Stimulated activated CD8-positive, alpha-beta memory T cell treated with anti-CD3 and anti-CD28 coated beads, Interleukin-2, amount 100 ng/mL, for 1 hour (primary cell): ENCODE measurements at places on chromosomes 11 and 22.

DNA sequence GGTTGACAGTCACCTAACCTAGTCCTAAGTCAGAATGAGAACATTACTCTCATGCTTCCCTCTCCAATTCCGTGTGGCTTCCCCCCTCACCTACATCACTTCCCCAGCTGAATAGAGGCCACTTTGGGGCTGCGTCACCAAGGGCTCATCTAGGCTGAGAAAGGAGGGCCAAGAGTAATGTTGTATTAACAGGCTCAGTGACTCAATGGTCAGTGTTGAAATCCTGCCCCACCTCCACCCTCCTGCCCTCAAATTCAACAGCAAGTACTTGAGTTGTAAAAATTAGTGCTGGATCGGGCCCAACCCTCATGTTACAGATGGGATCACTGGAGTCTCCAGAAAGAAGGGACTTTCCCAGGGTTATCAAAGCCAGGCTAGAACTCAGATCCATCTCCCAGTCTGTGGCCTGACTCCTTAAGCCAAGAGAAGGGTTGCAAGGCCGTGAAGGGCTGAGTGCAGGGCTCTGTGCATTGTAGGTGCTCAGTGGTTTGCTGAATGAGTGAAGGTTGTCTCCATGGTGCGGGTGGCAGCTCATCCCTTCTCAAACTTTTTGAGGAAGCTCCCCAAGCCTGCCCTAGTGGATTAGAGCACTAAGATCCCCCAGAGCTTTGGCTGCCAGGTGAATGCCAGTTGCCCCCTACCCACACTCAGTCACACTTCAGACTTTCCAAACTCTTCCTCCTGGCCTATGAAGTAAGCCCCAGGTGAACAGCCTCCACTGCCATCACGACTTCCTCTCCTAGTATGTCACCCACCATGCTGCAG is 3.2 kb downstream of the DGAT2 start:
- DNase-seq, result no peak

- DNase-seq, result no peak
Observed at GRCh38 chr11:43941257-43941994, 1.0 kb upstream of the C11orf96 start.

DNA sequence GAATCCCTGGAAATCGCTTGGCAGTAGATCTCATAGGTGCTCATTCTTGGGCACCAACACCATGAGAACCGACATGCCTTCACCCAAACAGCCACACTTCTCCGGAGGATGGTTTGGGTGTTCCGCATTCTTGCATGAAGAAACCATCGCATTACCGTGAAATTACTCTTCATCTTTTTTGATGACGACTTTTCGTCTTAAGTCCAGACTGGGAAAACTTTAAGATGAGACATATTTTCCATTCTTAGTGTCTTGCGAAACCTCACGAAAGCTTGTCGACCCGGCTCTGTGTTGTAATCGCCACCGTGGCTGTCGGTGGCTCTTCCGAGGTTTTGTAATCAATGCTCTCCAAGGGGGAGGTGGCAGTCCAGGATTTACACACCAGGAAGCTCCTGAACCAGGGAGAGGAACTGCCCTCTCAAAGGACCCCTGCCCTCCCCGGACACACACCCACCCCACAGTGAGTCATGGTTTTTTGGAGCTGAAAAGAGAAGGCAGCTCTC is 1.7 kb downstream of the TOM1 start:
- no peak for DNase-seq

- DNase-seq, result no peak
Observed at GRCh38 chr11:27312110-27312509, 50.9 kb downstream of the CCDC34 start.

- no peak for DNase-seq
Observed at GRCh38 chr11:18936002-18936673, 3.1 kb downstream of the MRGPRX1 start.
